Left colon (tissue), 2 donors: ENCODE measurements at places on chromosomes 1 and 21. TPM values are rescaled to one million over a fixed set of nuclear protein-coding genes. Genes with fewer than 3 reads are reported as not detected.
A peak's percentile ranks its signal among the peaks of the same experiment; 100 is the strongest.

B4GALT2 gene
- 28.6 TPM for total RNA-seq

DNA sequence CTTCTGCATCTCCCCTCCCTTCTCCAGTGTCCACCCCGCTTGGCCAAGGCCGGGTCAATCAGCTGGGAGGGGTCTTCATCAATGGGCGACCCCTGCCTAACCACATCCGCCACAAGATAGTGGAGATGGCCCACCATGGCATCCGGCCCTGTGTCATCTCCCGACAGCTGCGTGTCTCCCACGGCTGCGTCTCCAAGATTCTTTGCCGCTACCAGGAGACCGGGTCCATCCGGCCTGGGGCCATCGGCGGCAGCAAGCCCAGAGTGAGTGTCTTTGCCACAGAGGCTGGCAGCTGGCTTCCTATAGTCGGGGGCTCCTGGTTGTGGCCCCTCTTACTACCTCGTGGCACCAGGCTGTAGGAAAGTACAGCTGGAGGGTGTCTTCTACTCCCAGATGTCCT lies 3.6 kb downstream of the PAX7 start:
- no peak for DNase-seq

MCL1 gene
- total RNA-seq: 263 TPM

- no peak for DNase-seq
These were observed 81.9 kb downstream of the FGGY start for GRCh38 chr1:59378621-59379370.

DNA sequence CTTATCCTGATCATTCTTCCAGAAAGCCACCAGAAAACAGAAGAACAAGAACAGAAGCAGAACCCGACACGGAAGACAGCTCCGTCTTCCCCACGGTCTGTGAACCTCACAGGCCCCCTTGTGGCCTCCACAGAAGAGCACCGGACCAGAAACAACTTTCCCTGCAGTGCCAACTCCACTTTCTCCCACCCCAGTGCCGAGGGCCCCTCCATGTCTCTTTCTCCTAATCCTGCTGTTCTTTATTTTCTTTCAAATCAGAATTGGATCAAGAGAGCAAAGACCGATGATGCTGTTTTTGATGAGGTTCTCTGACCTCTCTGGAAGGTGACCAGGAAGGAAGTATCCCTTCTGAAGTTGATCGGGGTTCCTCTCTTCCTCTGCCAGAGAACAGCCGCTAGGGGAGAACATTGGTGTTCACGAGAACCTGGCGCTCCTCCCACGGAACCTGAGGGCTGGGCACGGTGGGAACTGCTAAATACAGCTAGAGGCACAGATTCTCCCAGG lies 58.9 kb upstream of the CTTNBP2NL start:
- peak; percentile 31 for DNase-seq
